ENCODE measurements at places on chromosomes 3 and 15.

- DNase-seq, result no peak
Measured at GRCh38 chr15:64985366-64986033, 4.2 kb downstream of the SPG21 start.

DNA sequence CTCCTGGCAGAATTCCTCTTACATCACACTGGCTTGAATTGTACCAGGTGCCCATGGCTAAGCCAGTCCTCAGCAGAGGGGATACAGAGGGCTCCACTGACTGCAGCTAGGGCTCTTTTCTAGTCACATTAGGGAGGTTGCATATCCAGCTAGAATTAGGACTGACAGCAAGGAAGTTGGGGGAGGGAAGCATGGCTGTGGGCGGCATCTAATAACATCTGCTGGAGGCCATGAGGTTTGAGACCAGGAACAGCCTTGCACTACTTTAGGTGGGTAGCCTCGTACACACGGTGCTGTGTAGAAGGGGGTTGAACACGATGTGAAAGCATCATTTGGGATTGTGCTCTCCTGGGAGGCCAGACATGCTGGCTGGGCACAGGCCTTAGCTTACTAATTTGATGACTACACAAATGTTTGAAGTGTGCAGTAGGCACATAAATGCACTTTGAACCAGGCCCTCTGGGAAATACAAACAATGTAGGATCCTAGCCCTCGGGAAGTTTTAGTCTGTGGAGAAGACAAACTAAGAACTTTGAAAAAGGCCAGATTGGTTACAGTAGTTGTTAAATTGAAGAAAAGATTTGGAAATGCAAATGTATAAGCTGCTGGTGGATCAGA lies 30.2 kb downstream of the CHCHD6 start:
- DNase-seq, result no peak

DNA sequence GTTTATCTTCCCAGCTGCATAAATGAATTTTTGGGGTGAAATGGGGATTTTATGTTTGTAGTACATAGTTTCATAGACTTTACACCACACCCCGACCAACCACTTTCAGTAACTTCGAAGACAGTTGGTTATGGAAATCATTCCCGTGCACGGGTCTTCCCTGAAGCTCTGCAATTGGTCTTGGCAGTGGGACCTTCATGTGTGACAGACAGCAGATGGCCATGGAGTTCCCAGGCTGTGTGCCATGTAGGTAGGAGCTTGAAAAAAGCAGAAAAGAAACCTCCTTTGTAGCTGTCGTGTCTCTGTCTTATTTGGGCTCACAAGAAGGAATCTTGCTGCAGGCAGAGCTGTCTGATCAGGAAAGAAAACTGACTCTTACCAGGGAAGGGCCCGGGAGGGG lies 25.9 kb downstream of the EXOG start:
- no peak for DNase-seq

DNA sequence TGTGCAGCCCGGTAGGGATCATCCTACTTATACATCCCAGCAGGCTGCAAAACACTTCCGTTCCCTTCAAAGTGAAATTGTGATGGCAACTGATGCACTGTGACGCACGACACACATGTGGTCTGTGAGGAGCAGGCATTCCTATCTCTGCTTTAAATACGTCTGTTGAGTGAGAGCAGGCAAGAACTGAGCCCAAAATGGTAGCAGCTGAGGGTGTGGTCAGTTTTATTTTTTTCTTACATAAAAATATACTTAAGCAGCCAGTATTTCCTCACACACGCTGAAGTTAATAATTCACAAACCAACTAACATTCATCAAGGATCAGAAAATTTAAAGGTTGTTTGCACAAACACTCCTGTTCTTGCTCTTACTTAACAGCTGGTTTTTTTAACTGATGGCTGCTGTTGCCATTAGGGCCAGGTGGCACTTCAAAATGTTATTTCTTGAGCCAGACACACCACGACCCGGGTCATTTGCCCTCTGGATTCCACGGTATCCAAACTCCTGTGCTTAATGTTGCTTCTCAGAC lies 23.9 kb downstream of the LRIG1 start:
- no peak for DNase-seq

- DNase-seq, result no peak
Measured at GRCh38 chr3:196970547-196971093, 2.0 kb upstream of the PIGZ start.

DNA sequence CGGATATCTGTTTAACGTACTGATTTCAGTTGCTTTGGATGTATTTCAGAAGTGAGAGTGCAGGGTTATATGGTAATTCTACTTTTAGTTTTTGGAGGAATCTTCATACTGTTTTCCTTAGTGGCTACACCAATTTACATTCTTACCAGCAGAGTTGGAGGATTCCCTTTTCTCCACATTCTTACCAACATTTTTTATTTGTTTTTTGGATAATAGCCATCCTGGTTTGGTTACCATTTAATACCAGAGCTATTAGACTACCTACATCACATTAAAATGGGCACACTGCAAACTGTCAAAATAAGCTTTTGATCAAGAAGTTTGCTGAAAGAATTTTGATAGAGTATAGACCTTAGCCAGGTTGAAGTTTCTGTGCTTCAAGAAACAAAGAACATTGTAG lies 217.2 kb upstream of the CFAP20DC start:
- no peak for DNase-seq

DNA sequence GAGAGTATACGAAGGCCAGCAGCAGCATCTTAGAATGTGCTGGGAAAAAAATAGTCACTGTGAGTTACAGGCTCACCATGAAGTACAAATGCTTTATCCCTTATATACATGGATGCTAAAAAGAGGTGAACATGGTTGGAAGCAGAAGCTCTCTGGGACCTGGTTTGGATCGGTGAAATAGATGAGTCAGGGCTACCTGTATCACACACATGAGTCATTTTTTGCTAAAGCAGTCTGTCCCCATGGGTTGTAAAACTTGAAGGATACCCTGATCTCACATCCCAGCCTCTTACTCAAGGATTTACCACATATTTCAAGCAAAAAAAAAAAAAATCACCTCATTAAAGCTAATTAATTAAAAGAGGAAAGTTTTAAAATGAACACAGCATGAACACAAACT lies 6.9 kb upstream of the SERPINI2 start:
- no peak for DNase-seq

DNA sequence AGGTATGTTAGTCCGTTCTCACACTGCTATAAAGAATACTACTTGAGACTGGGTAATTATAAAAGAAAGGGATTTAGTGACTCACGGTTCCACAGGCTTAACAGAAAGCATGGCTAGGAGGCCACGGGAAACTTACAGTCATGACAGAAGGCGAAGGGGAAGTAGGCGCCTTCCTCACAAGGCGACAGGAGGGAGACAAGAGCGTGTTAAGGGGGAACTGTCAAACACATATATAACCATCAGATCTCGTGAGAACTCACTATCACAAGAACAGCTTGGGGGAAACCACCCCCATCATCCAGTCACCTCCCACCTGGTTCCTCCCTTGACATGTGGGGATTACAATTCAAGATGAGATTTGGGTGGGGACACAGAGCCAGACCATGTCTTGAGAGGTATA lies 30.4 kb downstream of the SPRED1 start:
- no peak for DNase-seq

DNA sequence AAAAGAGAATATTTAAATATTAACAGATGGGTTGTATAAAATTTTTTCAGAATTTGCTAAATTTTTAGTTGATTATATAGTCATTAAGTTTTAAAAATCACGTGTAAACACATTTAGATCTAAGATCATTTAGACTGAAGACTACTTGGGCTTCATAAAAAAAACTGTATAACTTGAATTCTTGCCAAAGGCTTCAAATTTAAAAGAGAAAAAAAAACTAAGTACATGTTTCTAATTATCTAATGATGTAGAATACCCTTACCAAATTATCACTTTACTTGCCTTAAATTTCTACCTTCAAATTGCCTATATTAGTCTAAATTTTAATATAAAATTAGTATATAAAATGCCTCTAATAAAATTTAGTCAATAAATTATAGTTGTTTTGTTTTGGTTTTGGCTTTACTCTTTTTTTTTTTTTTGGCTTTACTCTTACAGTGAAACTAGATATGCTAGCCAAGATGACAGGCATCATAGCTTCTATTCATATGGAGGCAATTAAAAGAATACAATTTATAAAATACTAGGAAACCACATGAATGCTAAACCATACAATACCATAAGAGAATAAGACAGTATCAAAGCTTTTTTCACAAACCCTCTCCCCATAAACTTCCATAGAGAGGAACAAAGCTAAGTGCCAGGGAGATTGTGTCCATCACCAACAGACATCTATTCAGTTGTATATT lies 183.1 kb upstream of the KCNMB2 start:
- no peak for DNase-seq

- no peak for DNase-seq
Measured at GRCh38 chr15:62344806-62345539, 179.9 kb upstream of the C2CD4B start.

DNA sequence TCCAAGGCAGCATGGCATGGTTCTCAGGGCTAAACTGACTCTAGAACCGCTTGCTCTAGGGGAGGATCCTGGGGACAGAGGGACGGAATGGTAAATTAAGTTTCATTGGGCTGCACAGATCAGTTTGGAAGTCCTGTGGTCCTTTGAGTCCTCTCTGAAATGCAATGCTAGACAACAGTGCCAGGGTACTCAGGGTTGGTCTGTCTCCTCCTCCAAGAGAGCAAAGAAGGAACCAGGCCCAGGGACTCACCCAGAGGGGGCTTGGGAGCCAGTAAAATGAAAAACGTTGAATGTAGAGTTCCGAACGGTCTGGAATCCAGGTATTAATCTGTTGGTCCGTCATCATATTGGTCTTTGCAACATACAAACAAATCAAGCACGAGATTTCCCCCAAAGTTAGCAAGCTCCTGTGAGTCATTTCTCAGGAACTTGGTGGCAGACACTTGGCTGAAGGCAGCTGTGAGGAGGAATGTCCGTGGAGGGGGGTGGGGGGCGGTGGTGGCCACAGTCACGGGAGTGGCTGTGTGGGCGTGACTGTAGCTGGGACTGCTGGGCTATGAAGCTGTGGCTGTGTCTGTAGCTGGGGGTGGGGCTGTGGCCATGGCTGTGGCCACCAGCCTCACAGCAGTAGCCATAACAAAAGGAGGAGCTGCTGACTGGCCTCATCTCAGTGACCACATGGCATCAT lies 361.0 kb downstream of the SHQ1 start:
- DNase-seq, result no peak

GRCh38 chr3:132786890-132787289 lies 64.7 kb upstream of the NPHP3 start:
- DNase-seq, result no peak

DNA sequence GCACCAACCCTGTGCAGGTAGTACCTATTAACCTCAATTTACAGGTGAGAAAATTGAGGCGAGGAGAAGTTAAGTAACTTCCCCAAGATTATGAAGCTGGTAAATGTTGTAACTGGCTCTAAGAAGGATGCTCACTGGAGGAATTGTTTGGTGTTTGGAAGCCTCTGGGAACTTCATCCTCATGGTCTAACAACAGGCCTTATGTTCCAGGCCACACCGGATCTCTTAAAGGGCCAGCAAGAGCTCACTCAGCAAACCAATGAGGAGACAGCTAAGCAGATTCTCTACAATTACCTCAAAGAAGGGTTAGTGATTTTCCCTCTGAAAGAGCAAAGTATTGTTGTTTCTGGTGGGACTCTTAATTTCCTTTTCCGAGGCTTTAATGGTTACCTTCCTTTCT lies 63.9 kb downstream of the CGNL1 start:
- no peak for DNase-seq

- DNase-seq, result no peak
Measured at GRCh38 chr3:192183109-192183508, 544.2 kb downstream of the FGF12 start.

DNA sequence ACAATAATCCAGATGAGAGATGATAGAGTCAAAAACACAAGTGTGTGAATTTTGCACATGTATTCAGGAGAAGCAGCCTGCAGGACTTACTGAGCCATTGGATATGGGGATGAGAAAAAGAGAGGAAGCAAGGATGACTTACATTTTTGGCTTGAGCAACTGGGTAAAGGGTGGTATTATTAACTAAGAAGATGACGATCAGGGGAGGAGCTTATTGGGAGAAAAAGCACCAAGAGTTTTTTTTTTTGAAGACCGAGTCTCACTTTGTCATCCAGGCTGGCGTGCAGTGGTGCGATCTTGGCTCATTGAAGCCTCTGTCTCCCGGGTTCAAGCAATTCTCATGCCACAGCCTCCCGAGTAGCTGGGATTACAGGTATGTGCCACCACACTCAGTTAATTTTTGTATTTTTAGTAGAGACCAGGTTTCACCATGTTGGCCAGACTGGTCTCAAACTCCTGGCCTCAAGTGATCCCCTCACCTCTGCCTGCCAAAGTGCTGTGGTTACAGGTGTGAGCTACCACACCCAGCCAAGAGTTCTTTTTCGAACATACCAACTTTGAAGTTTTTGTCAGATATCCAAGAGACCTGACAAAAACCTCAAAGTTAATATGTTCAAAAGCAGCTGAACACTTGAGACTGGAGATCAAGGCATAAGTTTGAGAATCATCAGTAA lies 14.8 kb upstream of the SH3BP5 start:
- DNase-seq, result no peak

GRCh38 chr3:47414161-47414564 lies 33.3 kb downstream of the PTPN23 start:
- DNase-seq, result no peak

- DNase-seq, result no peak
Measured at GRCh38 chr3:52047295-52047960, 8.9 kb downstream of the DUSP7 start.

DNA sequence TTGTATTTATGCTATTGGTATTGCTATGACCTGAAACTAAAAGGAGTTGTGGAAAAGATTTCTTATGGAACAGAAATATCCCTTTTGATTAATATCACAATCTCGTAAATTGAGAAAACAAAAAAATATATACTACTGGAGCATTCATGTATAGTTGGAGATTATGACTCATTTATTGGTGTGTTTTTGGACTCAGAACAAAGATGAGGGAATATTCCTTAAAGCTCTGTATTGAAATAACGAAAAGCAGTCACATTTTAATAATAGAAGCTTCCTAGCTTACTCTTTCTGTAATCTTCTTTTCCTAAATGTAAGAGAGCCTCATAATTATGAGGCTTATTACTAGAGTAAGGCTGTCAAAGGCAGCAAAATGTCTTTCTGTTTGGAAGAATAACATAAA lies 14.3 kb downstream of the CTNNB1 start:
- no peak for DNase-seq

DNA sequence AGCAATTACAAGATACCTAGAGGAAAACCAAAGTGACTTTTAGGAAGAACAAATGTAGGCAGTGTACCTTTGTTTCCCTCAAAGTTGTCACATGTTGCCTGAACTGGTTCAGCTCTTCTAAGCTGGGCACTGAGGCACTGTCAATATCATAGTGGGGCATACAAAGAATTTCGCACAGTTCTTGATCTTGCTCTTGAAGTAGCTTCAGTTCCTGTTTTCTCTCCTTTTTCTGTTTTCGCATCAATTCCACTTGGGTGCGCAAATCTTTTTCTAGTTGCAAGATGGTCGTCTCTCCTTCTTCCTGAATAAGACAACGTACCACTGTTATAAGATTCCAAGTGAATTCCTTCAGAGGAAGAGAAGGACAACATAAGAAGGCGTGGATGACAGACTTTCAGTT lies 12.7 kb downstream of the PRC1 start:
- no peak for DNase-seq

- no peak for DNase-seq
Measured at GRCh38 chr3:136207489-136208115, 11.5 kb upstream of the MSL2 start.

- DNase-seq, result no peak
Measured at GRCh38 chr15:45123397-45123796, 6.3 kb downstream of the DUOXA1 start.

Measured in NK-92 treated with Interleukin-12 subunit alpha and Interleukin-12 subunit beta, amount 100 ng/mL, for 24 hours (cell line).